ENCODE measurements at places on chromosomes 3 and 15.

DNA sequence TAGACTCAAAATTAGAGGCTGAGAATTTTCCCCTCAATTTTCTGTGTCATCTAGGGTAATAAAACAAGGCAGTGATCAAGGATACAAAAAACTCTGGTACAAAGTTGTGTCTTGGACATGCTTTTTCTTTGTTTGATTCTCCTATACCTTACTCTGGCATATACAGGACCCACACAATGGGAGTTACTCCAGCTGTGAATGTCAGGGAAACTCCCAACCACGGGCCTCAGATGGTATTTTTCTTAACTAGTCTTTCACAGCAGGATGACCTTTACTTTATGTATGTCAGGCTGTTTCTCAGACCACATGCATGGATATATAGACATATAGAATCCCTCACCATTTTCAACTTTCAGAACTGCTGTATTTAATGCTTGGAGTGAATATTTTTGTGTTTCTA, 41.3 kb downstream of the FEZF2 start:
- no peak for DNase-seq

- DNase-seq: no peak
Observed at GRCh38 chr3:16359331-16359730, 94.3 kb downstream of the OXNAD1 start.

DNA sequence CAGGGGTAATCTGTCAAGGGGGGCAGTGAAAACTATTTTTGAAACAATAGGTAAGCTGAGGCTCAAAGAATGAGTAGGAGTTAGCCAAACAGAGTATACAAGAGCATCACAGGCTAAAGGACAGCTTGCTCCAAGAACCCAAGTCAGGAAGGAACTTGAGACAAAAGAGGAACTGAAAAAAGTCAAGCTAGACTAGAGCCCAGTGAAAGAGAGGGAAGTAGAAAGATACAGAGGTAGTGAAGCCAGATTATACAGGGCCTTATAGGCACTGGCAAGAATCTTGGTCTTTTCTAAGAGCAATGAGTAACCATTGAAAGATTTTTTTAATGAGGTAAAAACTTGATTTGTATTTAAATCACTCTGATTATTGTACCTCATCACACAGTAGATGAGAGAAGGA, 69.9 kb downstream of the FILIP1L start:
- DNase-seq: no peak

DNA sequence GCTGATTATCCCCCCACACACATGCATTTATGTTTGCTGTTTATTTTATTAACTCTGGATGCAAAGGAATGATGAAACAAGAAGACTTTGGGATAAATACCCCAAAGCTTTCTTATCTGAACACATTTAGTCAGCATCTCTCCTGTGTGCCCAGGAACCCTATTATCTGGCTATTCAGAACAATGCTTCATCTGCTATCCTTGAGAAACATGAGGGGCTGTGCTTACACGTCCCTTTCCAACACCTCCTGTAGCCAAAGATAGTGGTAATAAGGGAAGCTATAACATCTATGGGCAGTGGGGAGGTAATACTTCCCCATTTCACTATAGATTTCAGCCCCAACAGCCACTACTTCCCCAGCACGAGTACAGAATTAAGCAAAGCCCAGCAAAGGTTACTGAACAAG, 94.7 kb downstream of the SSR3 start:
- no peak for DNase-seq

DNA sequence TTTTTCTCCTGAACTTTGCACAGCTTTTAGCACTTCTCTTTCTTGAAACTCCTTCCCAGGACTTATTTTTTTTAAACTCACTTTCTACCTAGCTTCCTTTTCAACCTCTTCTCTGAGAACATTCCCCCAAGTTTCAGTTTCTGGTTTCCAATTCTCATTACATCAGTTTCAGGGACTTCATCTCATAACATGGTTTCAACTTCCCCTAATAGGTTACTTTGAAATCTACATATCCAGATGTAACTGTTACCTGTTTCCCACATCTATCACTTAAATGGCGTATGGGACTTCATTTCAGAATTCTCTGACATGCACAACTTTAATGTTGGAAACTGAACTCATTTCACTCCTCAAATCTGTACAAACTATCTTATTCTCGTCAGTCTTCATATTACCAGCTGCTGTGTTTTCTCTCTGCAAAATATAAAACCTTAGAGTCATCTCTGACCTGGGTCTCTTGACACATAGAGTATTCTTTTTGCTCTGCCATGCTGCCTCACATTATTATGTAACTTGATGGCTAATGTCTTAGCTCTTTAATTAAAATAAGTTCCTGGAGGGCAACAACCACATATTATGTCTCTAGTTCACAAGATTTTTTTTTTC, 58.4 kb downstream of the NME9 start:
- no peak for DNase-seq

DNA sequence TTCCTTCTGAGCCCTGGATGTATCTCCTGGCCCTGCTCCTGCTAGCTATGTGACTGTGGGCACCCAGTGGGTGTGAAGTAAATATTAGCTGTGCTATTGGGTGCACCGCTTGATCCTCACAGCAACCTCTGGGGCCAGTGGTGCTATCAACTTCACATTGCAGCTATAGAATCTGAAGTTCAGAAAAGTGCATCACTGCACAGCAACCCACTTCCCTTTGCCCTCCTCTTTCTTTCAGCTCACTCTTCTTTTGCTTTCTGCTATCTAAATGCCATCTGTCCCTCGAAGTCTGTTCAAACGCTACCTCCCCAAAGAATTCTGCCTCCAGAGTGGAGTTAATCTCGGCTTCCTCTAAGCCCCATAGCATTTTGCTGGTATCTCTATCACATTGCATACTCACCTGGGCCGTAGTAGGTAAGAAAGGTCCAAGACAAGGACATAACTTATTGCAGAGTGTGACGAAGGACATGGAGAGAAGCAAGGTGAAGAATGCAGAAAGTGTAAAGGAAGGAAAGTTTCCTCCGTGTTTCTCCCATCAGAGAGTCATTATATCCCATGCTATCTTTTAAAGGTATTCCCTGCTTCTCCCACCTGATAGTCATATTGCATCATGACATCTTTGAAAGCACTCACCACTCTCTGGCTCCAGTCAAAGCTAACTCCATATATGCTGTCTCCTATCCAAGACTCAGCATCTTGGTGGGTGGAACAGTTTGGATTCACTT, 57.1 kb upstream of the BCL6 start:
- DNase-seq: no peak

GRCh38 chr3:45123030-45123429, 23.1 kb downstream of the CDCP1 start:
- no peak for DNase-seq

GRCh38 chr15:62964251-62964650, 78.3 kb upstream of the TPM1 start:
- no peak for DNase-seq

- no peak for DNase-seq
Observed at GRCh38 chr3:64900617-64901521, 213.1 kb upstream of the ADAMTS9 start.

- no peak for DNase-seq
Observed at GRCh38 chr3:133843634-133844033, 38.0 kb downstream of the SRPRB start.

- no peak for DNase-seq
Observed at GRCh38 chr3:58490860-58491501, 915 bp upstream of the KCTD6 start.

DNA sequence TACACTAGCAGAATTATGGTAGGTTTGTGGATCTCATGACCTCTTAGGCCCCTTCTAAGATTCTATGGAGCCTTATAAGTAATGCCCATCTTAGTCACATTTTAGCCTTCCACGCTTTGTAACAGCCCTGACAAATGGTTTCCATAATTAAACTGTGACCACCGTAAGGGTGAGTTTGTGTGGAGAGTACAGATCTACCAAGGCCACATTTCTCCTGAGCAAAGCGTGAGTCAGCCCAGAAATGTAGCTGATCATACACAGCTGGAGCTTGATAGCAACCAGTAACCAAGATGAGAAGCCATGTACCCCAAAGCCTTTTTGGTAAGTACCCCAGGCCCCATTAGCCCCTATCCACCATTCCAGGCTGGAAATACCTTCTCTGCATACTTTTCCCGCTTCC, 31.7 kb downstream of the CHAC1 start:
- DNase-seq: no peak

DNA sequence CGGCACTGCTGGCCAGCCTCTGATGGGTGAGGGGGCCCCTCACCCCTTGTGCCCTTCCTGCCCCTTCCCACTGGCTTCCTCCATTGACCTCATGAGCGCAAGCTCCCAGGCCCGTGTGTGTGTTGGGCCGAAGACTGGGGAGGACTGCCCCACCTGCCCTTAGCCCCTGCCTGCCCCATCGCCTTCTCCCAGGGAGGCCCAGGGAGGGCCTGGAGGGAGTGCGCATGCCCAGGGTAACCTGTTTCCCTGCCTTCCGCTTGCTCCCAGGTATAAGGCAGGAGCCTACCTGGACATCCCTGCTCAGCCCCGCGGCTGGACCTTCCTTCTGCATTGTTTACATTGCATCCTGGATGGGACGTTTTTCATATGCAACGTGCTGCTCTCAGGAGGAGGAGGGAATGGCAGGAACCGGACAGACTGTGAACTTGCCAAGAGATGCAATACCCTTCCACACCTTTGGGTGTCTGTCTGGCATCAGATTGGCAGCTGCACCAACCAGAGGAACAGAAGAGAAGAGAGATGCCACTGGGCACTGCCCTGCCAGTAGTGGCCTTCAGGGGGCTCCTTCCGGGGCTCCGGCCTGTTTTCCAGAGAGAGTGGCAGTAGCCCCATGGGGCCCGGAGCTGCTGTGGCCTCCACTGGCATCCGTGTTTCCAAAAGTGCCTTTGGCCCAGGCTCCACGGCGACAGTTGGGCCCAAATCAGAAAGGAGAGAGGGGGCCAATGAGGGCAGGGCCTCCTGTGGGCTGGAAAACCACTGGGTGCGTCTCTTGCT, 8.8 kb downstream of the DLL4 start:
- no peak for DNase-seq

- DNase-seq: no peak
Observed at GRCh38 chr3:52052831-52053306, 3.5 kb downstream of the DUSP7 start.

- no peak for DNase-seq
Observed at GRCh38 chr15:68719672-68720071, 101.0 kb downstream of the ANP32A start.

GRCh38 chr3:65829228-65829627, 209.5 kb downstream of the MAGI1 start:
- DNase-seq: no peak

- DNase-seq: no peak
Observed at GRCh38 chr15:63939531-63940130, 105.9 kb upstream of the HERC1 start.

GRCh38 chr3:61620073-61620472, 58.7 kb downstream of the PTPRG start:
- DNase-seq: no peak

DNA sequence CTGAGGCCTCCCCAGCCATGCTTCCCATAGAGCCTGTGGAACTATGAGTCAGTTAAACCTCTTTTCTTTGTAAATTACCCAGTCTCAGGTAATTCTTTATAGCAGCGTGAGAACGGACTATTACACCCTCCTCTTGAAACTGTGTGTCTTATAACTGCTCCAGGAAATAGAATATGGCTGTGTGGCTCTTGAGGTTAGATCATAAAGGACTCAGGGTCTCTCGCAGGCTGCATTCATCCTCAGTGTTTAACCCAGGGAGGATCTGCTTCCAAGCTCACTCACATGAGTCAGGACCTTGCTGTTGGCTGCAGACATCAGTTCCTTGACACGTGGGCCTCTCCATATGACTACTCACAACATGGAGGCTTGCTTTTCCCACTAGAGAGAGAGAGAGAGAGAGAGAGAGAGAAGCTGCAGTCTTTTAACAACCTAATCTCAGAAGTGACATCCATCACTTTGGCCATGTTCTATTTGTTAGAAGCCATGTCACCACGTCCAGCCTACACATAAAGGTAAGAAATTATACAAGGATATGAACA, 114.3 kb upstream of the UBE2E1 start:
- DNase-seq: no peak

DNA sequence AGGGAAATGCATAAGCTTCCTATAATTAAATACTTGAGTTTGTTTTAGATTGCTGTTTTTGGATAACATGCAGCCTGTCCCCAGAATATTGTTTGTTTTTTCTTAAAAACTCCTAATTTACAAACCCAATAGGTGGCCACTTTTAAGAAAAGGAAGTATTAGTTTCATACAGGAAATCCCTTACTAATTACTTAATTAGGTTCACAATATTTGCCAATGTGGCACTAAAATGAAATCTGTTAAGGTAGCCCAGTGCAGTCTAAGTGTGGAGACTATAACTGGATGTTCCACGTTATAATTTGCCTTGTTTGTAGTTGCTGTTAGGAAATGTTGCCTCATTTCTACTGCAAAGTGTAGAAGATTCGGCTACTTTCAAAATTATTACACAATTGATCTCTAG, 195.8 kb downstream of the BBX start:
- no peak for DNase-seq

- no peak for DNase-seq
Observed at GRCh38 chr3:105561876-105562275, 195.2 kb downstream of the ALCAM start.

- no peak for DNase-seq
Observed at GRCh38 chr3:52925405-52926313, 28.3 kb upstream of the STIMATE start.

DNA sequence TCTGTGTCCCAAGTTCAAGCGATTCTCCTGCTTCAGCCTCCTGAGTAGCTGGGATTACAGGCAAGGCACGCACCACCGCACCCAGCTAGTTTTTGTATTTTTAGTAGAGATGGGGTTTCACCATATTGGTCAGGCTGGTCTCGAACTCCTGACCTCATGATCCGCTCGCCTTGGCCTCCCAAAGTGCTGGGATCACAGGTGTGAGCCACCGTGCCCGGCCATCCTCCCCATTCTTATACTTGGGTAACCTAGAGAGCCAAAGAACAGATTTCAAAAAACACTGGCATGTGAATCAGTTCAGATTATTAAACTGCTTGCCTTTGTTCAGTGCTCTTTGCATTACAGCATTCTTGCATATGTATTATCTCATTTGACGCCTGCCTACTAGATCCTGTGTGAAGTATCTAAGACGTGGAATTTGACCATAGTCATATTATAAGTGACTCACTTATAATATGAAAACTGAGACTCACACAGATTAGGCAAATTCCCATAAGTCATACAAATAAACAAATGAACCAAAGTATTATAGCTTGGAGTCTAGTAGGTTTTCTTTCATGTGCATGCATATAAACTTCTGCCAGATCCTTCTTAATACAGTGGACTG, 123.5 kb downstream of the UNC13C start:
- no peak for DNase-seq

GRCh38 chr3:76938962-76939361, 100.9 kb upstream of the ROBO2 start:
- DNase-seq: no peak

DNA sequence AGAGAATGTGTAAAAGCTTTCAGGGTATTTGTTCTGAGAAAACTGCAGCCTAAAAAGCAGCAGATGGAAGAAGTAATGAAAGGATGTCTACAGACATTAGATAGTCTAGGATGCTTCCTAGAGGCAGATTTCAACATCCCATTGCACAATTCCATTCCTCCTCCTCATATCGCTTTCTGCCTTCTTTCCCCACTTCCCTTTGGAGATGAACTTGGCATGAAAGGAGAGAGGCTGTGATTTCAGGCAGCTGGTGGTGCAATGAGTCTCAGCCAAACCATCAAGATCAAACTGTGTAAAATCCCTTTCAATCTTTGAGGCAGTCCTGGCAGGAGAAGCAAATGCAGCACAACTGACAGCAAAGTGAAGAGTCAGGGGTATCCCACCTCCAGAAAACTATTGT, 438.7 kb upstream of the KCNMB2 start:
- DNase-seq: no peak

GRCh38 chr3:123749711-123750110, 134.4 kb downstream of the MYLK start:
- DNase-seq: no peak

Measured in activated CD8-positive, alpha-beta memory T cell treated with anti-CD3 and anti-CD28 coated beads for 48 hours (primary cell).